ENCODE measurements at places on chromosomes 2 and 18.

DNA sequence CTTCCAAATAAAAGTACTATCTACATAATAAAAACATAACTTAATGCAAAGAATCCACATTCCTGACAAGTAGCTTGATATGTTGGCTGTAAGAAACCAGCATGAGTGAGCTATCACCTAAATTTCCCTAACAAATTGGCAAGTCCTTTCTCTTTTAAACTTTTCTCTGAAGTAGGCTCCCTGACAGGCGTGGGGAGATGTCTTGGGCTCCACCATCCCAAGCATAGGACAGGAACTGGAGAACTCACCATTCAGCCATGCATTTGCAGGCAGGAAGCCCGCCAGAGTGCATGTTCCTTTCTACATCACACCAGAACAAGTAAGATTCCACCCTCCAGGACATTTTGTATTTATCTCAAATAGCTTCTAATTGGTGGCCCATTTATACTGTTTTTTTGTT lies 921.9 kb upstream of the CELF4 start:
- no peak for DNase-seq

DNA sequence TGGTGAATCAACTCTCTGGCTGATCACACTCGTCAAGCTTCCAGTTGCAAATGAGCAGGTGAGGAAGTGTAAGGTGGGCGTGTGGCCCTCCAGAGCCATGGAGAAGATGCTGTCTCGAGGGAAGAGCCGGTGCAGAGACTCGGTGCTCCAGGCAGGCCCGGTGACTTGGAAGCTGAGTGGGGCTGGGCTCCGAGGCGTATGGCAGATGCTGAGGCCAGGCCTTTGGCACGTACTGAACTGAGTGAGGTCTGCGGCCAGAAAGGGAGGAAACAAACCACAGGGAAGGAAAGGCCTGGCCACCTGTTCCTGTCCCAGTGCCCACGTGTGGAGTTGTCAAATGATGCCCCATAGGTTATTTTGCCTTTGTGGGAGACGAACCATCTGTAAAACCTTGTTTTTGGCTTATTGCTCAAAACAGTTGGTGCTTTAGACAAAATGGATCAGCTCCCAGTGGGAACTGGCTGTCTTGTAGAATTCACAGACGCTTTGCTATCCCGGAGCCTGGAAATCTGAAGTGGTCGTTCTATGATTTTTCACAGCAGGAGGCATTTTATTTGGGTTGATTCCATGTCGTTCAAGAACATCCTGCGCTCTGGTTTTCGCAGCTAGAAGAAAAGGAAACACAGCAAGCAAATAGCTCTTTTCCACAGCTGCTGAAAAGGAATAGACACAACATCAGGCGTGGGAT lies 117.5 kb upstream of the TMEM18 start:
- no peak for DNase-seq

DNA sequence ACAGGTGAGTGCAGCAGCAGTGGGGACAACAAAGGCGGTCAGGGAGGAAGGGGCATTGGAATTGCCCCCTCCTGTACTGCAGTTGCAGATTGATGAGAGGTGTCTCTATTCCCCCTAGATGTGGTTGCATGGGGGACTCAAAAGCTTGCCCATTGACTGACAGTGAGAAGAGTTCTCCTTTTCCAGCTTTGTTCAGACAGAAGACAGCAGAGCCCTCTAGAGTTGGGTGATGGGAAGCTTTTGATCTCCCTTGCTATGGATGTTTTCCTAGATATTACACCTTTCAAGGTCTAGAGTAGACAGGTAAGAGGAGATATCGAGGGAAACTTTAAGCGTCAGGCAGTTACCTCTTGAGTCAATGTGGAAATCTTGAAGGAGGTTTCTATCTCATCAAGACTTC lies 2.9 kb downstream of the PROKR1 start:
- no peak for DNase-seq

GRCh38 chr2:176833671-176834070 lies 378.9 kb upstream of the HNRNPA3 start:
- no peak for DNase-seq

- no peak for DNase-seq
These were observed 1.1 kb downstream of the MAP4K3 start for GRCh38 chr2:39435741-39436591.

DNA sequence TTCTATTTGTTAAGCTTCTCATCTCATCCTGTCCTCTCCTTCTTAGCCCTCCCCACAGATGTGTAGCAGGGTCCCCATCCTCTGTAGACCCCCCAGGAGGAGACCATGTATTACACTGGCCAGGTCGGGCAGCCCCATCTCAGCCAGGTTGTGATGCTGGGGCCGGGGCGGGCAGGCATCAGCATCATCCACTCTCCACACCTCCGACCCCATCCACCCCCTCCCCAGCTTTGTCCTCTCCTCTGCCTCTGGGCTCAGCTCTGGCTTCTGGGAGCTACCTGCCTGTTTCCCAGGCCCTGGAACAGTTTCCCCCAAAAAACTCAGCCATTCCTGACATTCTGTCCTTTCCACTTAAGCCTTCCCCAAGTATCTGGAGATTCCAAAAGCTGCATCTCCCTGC lies 49.2 kb downstream of the GBX2 start:
- DNase-seq = no peak

DNA sequence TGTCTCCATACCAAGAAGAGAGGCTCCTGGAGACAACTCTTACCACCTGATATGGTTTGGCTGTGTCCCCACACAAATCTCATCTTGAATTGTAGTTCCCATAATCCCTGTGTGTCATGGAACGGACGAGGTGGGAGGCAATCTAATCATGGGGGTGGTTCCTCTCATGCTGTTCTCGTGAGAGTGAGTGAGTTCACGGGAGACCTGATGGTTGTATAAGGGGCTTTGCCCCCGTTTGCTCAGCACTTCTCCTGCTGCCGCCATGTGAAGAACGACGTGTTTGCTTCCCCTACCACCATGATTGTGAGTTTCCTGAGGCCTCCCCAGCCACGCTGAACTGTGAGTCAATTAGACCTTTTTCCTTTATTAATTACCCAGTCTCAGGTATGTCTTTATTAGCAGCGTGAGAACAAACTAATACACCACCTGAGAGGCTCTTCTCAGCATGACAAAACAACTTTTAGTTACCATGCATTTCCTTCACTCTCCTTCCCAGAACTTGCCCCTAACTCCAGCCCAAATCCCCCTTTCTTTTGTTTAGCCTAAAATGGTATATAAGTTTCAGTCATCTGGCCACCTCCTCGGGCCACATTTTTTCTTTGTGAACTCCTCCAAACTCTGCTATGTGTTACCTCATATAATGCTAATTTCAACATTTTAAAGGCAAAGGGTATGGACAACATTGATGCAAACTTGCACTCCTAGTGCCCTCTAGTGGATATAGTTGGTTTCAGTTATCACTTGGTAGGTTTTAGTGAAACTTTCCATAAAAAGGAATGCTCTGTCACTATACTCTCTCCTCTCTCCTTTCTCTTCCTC lies 58.6 kb upstream of the SLC25A52 start:
- DNase-seq = peak; percentile 29

DNA sequence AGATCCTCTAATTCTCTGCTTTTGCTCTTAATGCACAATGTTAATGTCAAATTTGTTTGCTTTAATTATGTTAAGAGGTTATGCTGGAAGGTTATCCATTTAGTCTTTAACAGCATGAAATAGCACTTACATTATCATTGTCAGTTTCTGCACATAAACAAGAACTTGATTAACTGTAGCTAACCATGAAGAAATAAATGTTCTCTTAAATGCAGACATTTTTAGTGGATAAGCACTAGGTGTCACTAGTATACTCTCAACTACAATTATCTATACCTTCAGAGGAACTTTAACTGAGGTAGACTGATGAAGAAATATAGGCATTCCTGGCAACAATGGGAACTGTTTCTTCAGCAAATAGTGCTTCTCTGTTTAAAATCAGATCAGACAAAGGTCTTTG lies 178.8 kb upstream of the CHST9 start:
- no peak for DNase-seq

DNA sequence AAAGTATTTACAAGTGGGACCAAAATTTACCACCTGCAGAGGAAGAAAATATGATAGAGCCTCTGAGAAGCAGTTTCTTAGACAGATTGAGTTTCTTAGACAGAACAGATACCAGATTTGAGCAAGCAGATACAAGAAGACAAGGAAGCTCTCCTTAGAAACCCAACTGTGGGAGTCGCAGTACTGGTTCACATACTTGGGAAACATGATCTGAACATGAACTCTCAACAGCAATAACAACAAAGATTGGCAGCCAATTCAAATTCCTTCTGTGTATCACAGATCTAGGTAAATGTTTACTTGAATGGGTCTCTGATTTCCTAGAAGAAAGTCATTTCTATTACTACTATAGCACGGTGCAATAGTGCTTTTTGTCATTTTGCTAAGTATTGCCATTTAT lies 82.1 kb downstream of the OLA1 start:
- no peak for DNase-seq

DNA sequence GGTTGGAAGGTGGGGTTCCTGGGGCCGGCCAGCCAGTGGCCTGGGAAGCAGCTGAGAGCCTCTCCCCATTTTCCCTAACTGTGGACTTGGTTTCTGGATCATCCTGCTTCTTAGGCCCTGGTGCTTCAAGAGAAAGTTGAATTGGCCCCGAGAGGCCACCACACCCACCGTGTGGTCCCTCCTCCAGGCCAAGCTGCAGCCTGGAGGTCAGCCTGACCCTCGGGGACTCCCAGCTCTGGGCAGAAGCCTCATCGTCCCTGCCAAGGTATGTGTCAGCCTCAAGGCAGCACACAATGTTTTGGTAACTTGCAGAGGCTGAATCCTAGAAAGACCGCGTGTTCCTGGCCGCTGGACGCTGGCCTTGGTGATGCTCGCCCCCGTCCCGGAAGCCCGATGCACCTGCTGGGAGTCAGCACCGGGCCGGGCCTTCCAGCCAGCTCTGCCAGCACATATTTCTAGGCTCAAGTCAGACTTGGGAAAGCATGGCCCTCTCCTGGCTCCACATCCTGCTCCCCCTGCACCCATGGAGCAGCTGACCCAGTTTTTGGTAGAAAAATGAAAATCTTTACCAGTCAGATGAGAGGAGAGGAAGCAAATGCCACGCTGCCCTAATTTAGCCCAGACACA lies 72.6 kb downstream of the ACTR2 start:
- no peak for DNase-seq

- no peak for DNase-seq
These were observed 7.6 kb downstream of the PRKAG3 start for GRCh38 chr2:218824004-218824403.

DNA sequence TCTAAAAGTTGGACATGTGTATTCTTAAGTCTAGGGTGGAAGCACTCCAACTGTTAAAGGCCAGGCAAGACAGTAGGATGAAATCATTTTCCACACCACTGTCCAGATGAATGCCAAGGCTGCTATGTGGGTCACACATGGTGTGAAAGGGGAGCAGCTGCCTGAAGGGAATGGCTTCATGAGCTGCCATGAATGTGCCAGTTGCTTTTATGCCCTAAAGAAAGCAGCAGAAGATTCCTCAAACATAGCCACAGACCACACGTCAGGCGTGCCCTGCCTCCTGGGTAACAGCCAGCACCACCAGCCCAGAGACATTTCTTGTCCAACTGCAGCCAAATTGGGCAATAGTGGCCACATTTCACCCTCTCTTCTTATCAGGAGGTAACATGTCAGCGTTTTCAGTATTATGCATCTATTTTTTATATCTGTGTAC lies 130.2 kb downstream of the MTCL1 start:
- DNase-seq = no peak

- no peak for DNase-seq
These were observed 30.4 kb downstream of the KLF7 start for GRCh38 chr2:207135340-207135739.

DNA sequence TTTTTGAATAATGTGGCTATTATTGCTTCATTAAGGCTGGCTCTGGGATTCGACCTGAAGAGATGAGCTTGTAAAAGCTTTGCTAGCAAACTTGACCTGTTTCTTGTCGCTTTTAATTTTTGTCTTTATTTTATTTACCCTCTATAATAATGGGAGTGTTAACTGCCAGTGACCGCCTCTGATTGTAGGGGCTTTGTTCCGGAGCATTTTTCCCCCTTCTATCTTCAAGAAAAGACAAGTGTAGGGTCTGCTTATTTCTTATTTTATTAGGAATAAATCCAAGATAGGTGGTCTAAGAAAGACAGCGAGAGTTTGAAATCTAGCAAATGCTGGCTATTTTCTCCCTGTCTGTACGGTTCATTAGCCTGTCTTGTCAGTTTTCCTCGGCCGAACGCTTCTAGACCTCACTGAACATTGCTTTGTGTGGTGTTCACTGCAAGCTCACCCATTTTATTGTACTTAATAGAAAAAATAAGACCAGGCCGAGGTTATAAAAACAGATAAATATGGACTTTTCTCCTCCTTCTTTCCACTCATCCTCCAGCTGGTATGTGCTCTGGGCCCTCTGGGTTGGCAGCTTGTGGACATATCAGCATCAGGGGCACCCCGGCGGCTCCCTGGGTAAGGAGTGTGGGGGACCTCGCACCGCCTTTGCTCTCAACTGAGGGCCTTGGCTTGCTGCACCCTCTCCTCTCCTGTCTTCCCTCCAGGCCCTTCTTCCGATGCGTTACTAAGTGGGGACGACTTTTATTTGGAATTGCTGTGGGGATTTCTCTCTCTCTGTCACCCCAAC lies 8.5 kb downstream of the MEIS1 start:
- DNase-seq = no peak

- no peak for DNase-seq
These were observed at the start of gene FAM110C for GRCh38 chr2:46471-47345. FAM110C (minus strand) TSS chr2:46505; CDS start chr2:46385, 120 bp downstream.

DNA sequence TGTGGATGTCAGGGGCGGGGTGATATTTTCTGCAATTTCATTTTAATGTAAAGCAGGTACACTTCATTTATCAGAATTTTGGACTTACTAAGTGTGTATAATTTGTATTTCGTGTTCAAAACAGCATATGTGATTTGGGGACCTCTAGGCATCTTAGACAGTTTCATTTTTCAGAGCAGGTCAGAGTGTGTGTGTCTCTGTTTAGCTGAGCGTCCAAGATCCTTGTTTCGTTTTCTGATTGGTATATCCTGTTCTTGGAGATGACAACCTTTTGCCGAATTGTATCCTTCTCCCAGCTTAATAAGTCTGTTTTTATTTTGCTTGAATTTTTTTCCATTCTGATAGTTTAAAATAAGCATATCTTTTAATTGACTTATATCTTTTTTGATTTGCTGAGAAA lies 128.3 kb downstream of the KCNJ3 start:
- no peak for DNase-seq

GRCh38 chr2:68345129-68345875 lies 19.8 kb upstream of the PLEK start:
- no peak for DNase-seq

DNA sequence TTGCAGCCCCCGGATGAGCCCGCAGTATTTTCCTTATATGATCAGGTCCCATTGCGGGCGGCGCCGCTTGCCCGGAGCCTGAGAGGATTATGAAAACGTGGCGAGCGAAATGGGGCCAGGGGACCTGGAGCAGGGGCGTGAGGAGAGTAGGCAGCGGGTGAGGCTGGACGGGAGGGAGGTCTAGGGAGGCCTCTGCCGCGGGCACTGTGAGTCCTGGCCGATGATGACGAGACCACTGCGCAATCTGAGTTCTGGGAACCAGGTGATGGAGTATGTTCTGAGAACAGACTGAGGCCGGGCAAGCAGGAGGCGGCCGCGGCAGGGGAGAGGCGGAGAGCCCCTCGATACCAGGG lies 790 bp upstream of the ACAA2 start:
- no peak for DNase-seq

All from forelimb muscle (tissue), 1 donor.